ENCODE measurements at places on chromosomes 13 and 19.

GRCh38 chr13:46172531-46172991 is 9.4 kb downstream of the LCP1 start:
- no peak for DNase-seq

- DNase-seq = peak; percentile 60
These were observed 22.2 kb downstream of the CCDC169 start for GRCh38 chr13:36275190-36276002.

DNA sequence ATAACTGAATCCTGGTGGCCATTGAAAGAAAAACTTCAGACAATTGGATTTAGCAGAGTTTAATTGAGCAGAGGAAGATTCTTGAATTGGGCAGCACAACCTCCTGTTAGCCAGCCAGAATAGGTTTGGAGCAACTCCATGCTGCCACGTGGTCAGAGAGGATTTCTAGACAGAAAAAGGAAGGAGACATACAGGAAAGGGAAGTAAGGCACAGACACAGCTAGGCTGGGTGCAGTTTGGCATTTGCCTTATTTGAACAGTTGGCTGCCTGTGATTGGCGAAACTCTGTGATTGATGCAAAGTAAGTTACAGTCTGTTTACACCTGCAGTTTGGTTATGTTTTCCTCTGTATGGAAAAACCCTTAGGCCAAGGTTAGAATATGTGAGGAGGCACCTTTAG is 85.8 kb upstream of the SPATA13 start:
- no peak for DNase-seq

DNA sequence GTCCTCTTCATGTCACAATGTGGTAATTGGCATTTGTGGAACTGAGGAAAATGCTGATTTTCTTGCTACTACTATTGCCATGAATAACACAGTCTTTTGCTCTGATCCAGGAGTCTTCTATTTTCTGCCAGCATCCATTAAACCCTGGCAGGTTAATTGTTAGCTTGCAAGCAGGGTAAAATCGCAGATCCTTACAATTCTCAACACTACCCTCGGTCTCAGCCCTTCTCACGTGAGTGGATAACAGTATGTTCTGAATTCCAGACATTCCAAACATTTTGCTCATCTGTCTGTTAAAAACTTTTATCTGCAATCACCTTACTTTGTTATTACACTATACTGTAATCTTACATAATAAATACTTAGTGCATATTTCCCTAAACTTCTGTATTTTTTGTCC is 251.3 kb upstream of the ATXN8OS start:
- no peak for DNase-seq

DNA sequence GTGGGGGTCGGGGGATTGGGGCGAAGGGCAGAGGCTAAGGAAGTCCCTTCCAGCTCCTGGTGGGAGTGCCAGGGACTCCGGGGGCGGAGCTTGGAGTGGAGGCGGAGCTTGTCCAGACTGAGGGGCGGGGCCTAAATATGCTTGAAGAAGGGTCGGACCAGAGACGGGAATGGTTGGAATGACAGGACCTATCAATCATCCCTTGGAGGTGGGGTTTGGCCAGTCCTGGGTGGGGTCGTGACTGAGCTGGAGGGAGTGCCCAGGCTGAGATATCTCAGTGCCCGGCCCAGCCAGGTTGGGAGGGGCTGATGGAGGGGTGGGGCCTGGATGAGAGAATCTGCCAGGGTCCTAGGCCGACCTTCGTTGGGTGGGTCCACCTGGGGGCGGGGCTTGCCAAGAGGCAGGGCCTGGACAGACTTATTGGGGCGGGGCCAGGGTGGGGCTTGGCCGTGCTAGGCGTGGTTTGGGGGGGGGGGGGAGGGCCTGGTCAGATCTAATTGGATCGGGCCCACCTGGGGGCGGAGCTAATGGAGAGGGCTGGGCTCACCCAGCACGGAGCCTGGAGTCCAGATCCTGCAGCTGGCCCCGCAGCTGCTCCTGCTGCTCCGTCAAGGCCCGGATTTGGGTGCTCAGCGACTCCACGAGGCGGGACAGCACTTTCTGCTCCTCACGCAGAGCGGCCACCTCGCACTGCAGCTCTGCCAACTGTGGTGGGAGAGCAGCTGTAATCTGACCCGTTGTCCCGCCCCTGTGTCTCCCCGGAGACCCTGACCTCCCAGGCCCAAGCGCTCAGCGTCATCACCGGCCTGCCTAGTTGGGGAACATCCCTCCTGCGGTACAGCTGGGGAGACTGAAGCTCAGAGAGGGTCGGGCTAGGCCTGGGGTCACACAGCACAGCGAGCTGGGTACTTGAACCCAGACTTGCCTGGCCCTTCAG is 2.6 kb upstream of the WIZ start:
- DNase-seq = peak; percentile 90

DNA sequence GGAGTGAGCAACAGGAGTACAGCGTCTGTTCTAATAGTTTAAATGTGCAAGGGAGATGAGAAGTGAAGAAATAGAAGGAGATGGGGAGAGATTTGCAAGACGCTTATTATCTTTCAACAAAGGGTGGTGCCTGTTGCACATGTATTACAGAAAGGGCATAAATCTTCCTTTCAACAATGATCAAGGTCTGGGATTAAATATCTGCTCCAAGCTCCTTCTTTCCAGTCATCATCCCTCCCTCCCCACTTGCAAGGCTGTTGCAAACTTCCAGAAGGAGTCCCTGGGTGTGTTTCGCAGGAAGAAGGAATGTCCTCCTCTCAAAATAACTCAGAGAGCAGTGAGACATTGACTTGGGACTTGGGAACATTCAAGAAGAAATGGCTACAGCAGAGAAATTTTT is 63.5 kb upstream of the MYCBP2 start:
- no peak for DNase-seq

GRCh38 chr13:42720113-42720857 is 61.1 kb upstream of the FAM216B start:
- DNase-seq = peak; percentile 99

GRCh38 chr19:46368116-46368515 is 21.2 kb downstream of the PPP5C start:
- DNase-seq = no peak

- no peak for DNase-seq
These were observed 714 bp downstream of the NDFIP2 start for GRCh38 chr13:79481685-79482052.

- DNase-seq = no peak
These were observed at the start of gene PCDH8 for GRCh38 chr13:52848455-52849195. Gene PCDH8, minus strand, starts transcription at chr13:52848640. Its CDS starts 204 bp downstream, at chr13:52848436.

DNA sequence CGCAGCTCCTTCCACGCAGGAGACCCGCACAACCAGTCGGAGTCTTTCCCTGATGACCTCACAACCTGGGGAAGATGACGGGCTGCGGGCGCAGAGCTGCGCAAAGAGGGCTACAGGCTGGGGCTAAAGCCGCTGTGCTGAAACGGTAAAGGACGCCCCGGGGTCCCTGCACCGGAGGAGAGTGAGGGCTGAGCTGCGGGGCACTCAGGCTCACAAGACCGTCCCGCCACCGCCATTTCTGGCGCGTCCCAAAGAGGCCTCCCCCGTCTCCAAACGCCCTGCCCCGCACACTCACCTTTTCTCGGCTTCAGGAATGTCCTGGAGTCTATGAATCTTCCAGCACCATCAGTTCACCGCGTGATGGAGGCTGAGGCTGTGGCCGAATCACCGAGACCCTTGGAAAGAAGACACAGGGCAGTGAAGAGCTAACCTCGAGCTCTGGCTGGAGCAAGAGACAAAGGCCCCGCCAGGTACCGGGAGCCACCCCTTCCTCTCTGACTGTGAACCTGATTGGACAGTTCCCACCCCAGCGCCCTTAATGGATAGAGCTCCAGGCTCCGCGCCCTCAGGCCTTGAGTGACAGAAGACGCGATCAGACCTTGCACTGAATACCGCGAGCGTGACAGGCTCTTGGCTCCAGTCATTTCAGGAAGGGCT is 41.8 kb upstream of the ZNF429 start:
- no peak for DNase-seq

GRCh38 chr19:6118043-6118442 is 7.7 kb upstream of the RFX2 start:
- DNase-seq = no peak
